ENCODE measurements at places on chromosomes 3 and 15.

GRCh38 chr3:189144645-189145044 is 27.1 kb upstream of the TPRG1 start:
- no peak for DNase-seq

DNA sequence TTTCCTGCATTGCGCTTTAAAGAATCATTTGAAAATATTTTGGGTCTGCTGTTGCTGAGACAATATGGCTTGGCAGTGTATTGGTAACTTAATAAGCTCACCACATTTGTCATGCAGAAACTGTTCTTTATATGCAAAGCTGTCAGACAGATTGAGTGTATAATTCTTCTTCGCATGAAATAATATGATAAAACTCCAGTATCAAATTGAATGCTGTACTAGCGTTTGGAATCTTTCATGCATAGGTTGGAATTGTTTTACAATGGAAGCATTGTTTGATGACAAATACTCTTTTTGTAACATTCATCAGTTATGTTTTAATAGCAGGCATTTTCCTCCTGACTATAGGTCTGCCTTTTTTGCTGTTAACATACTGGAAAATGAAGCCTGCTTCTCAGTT is 53.8 kb downstream of the RBMS3 start:
- DNase-seq: no peak

DNA sequence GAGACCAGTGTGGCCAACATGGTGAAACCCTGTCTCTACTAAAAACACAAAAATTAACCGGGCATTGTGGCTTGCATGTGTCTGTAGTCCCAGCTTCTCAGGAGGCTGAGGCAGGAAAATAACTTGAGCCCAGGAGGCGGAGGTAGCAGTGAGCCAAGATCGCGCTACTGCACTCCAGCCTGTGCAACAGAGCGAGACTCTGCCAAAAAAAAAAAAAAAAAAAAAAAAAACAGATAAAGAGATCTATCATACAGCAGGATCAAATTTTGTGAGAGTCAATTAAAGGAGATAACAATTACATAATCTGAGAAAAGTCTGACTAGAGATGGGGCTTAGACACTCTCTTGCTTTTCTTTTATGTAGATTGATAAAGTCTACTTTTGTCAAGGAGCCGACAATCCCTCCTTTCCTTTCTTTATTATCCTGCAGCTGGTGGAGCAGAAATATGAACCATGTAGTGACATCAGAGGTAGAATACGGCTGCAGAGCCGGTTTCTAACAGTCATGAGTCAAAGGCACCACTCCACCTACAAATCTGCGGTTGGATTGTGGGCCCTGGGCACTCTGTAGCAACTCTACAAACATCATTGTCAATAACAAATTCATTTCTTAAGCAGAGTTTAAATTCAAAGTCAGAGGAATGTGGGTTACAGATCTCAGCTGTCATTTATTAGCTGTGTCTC is 9.0 kb downstream of the C2CD4A start:
- DNase-seq: no peak

GRCh38 chr3:69865925-69866679 is 126.8 kb downstream of the MITF start:
- DNase-seq: peak; percentile 64

DNA sequence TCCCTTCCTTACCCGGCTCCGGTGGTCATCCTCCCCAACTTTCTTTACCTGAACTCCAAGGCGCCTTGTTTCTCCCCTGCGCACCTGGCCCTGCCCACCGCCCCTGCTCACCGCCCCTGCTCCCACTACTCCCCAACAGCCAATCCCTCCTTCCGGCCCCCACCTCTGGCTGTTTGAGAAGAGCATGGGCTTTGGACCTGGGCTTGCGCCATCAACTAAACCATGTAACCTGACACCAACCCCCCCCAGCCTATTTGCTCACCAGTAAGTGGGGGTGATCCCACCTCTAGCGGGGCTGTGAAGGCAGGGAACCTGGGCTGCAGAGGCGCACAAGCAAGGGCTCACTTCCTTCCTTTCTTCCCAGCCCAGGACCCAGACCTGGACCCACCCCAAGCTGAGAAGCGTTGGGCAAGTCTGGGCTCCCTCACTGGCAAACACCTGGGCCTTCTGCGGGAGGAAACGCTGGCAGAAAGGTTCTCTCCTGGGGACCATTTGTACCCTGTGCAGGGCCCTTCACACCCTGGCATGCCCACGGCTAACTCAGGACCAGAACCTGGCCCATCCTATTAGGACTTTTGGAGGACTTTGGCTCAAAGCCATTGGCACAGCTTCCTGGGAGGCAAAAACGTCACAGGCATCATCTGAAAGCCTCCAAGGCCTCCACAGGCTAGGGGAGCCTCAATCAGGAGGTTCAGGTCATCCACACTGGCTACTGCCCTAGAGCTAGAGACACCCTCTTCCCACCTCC is at the start of gene PLXNB1:
TSS of gene PLXNB1 (minus strand) at position 127 of the 748 bp plus-strand sequence. CDS start 5,475 bp downstream, outside the sequence.
- DNase-seq: peak; percentile 95

- peak; percentile 80 for DNase-seq
Measured at GRCh38 chr3:195210266-195210973, 60.5 kb downstream of the XXYLT1 start.

- DNase-seq: no peak
Measured at GRCh38 chr3:133463347-133463860, 63.5 kb downstream of the BFSP2 start.

- DNase-seq: no peak
Measured at GRCh38 chr3:41682996-41683395, 278.9 kb downstream of the ULK4 start.

DNA sequence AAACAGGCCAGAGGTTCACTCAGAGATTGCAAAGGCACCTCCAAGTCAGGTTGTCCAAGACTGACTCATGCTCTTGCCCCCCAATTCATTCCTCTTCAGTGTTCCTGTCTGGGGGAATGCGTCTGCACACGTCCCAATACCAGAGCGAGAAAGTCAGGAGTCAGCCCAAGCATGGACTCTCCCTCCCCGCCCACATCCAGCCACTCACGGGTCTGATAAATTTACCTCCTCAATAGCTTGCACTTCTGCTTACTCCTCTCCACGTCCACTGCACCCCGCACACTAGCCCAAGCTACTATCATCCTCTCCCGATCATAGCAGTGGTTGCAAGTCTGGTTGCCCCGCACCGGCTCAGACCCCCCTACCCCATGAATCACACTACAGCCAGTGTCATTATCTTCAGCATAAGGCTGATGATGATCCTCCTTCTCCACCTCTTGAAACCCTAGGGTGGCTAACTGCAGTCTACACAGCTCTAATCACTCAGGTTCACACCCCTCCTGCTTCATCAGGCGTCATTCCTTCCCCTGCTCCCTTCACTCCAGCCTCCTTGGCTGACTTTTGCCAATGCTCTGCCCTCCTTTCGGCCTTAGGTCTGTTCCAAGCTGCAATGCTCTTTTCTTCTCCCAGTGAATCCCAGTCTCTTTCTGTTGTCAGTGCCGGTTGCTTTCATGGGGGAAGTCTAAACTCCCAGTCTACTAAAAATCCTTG is 27.6 kb upstream of the MYO1E start:
- DNase-seq: no peak

DNA sequence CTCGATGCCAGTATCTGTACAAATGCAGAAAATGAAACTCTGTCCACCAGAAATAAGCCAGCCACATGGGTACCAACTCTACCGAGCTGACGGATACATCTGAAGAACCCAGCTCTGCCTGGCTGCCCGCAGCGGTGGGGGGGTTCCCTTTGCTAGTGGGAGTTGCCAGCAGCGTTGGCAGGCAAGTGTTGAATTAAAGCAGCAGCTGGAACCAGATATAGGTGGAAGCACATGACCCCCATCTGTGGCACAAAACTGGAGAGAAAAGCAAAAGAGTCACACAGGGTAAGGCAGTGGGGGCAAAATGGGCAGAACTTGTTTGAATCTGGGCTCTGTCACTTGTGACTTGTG is 17.9 kb downstream of the CRYGS start:
- no peak for DNase-seq

- no peak for DNase-seq
Measured at GRCh38 chr3:9291821-9292410, 42.5 kb upstream of the SRGAP3 start.

DNA sequence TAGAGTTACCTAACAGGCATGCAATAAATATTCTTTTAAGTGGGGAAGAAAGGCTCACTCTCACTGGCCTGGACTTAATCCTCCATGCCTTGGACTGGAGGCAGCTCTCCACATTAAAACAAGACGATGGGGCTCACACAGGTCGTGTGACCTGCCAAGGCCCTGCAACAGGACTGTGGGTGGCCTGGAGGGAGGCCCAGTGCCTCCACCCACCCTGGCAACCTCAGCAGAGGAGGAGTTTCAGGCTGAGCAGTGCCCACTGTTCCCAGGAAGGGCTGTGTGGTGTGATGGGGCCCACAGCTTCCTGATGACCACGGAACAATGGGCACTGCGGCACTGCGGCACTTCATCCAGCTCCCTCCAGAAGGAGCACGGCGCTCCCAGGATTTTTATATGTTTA is 5.5 kb downstream of the UROC1 start:
- DNase-seq: peak; percentile 21

GRCh38 chr15:100958326-100959065 is 39.3 kb downstream of the LRRK1 start:
- DNase-seq: no peak

DNA sequence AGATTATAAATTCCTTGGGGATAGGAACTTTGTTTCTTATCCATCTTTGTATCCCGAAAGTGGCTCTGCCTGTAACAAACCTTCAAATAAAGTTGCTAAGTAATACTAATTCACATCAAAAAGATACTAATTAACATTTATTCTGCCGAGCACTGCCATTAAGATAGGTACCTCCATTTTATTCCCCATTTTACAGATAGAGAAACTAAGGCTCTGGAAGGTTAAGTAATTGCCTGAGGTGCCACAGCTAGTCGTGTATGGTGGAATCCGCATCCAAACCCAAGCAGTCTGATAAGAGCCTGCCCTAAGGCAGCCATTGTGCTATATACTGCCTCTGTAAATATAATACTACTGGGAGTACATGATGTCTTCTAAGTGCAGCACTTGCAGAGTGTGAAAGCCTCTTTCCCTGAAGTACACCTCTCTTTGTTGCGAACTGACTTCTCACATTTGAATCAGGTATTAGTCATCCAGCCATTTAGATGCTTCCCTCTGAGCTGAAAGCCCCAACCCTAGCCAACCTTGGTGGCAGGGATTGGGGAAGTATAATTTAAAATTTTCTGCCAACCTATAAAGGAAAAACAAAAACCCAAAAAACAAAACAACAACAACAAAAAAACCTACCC is 78.5 kb upstream of the CHD2 start:
- DNase-seq: no peak

- DNase-seq: peak; percentile 46
Measured at GRCh38 chr3:134381831-134382442, 7.7 kb upstream of the AMOTL2 start.

DNA sequence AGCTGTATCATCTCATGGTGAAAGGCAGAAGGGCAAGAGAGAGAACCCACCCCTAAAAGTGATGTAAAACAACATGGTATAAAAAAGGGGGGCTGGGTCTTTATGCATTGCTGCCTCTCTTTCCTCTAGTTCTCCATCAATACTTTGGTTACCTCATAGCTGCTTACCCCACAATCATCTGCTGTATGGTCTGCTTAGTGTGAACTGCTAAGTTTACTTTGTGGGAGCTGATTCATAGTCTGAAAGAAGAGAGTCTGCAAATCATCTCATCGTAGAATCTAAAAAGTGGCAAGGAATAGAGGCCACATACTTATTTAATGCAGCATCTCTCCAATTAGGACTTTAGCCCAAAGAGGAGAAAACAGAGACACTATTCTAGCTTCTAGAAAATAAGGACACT is 546.8 kb downstream of the GBE1 start:
- DNase-seq: no peak

DNA sequence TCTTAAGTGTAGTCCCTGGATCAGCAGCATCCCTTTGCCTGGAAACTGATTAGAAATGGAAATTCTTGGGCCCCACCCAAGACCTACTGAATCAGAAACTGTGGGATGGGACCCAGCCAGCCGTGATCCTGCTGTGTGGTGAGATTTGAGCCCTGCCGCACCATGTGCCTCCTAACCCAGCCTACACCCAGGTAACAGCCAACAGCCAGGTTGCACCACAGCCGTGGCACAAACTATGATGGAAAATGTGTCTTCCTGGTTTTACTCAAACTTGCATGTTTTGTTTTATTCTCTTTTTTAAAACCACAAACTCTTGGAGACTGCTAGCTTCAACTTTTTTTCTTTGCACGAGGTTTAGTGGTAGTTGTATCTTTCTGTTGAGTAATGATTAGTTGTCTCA is 2.6 kb downstream of the LIMD1 start:
- no peak for DNase-seq

DNA sequence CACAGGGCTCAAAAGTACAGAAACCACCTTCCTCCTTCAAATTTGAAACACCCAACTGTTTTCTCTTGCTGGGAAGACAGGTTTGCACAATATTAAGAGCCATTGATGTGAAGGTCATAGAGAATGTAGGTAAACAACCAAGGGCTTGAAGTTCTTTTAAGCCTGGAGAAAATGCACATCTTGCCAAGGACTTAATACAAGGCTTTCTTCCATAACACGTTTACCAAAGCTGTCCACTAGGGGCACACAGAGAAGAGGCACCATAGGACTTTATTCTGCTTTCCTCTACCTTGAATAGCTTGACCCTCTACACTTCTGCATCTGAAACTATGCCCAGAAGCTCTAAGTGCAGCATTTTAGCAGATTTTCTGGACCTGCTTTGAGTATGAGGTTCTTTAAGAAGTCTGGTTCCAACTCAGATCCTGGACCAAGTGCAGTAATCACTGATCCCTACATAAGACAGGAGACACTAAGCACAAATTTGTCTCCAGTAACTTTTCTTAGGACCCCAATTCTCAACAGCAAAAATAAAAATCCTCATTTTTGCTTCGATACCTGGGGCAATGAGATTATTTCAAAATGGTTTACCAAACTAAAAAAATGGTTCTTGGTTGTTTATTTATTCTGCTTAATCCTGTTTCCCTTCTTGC is 138.0 kb downstream of the FBN1 start:
- no peak for DNase-seq

DNA sequence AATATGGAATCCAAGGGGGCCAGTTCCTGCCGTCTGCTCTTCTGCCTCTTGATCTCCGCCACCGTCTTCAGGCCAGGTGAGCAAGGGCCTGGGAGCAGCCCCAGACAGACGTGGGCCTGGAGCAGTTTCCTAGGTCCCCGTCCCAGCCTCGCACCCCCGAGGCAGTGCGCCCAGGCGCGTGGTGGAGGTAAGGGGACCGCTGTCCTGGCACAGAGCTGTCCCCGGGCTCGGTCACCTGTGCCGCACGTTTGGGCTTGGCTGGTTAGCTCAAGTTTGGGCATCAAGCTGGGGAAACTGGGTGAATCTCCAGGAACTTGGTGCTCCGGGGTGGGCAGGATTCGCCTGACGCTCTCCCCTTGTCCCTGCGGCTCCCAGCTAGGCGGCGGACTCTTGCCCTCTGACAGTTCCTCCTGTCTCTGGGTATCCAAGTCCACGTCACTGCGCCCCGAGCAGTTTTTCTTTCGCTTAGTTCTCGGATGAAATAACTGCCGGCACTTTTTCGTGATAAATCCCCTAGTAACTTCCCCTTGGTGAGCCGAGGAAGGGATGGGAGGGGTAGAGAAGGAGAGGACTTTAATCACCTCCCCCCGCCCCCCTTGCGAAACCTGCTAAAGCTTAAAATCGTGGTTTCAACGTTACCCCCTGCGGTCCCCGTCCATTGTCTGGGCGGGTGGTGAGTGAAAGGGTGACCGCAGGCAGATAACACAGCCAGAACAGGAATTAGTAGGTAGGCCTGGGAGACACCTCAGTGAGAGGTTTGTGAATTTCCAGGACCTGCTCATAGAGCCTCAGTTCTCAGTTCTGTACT is 901 bp downstream of the ALCAM start:
- DNase-seq: peak; percentile 83
